ENCODE measurements at places on chromosomes 7 and 10.

- no peak for DNase-seq
Measured at GRCh38 chr10:94456942-94457341, 54.6 kb downstream of the TBC1D12 start.

DNA sequence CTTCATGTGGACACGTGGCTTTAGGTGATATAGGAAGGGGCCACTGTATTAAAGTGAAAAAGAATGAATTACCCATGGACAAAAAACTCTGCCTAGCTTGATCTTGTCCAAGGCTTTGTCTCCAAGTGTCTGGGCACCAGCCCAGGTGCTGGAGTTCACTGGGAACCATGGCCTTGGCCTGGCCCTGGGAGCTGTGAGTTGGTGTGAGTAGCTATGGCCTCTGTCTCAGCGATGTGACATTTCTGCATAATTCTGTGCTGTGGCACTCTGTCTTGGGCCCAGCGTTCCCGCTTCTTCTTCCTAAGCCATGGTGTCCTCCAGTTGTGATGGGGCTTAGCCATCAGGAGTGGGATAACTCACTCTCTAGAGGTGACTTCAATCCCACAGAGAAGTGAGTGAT is 119.0 kb upstream of the PPP2R2D start:
- no peak for DNase-seq

- no peak for DNase-seq
Measured at GRCh38 chr7:141847996-141848395, 6.7 kb upstream of the PRSS37 start.

- no peak for DNase-seq
Measured at GRCh38 chr10:43371418-43371817, at the start of gene FXYD4. TSS of gene FXYD4 (plus strand) at chr10:43371636. CDS start at chr10:43373747, 2,111 bp downstream.

DNA sequence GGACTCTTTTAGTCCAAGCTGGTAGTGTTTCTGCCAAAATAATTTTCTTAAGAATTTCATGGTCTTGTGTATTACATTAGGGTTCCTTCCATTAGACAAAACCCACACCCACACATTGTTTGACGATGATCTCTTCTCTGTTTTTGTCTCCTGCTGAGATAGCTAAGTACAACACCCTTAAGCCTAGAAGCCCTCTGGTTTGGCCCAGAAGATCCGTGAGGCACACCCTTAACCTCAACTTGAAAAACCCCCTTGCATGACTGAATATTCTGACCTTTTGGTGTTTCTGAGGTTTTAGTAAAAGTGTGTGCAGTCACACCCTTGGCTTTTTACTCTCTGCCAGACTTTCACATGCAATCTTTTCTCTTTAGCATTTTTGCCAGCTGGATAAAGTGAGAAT is 29.3 kb upstream of the ERCC6 start:
- no peak for DNase-seq

GRCh38 chr7:93945756-93946535 is 24.4 kb downstream of the GNG11 start:
- no peak for DNase-seq
